ENCODE measurements at places on chromosomes 1 and 21.

GRCh38 chr21:45599146-45599581 lies 44.4 kb upstream of the PCBP3 start:
- DNase-seq = no peak

- no peak for DNase-seq
These were observed 269.5 kb downstream of the HHAT start for GRCh38 chr1:210598135-210598652.

DNA sequence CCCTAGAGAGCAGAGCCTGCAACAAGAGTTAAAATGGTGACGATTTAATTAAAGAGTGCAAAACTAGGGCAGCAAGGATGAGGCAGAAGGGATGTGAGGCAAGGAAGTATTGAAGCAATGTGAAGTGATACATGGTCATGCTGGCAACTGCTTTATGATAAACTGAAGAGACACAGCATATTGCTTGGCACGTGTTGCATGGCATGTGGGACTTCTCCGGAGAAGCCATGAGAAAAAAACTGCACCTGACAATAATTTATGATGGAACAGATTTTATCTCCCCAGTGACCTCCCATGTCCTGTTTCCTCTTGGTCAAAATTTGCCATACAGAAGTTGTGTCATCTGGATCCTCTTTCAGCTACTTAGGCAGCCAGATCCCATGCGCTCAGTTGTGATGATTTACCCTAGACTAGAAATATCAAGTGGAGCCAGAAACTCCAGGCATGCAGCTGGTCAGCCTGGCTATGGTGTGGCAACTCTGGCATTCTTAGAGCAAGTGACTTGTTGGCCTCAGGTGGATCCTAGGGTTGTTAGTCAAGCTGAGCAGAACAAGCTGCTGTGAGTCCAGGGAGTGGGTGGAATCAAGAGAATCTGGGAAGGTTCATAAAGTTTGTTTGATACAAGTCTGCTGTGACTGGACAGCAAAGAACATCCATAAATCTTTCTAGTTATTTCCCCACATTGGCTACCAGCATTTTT lies 611.4 kb upstream of the USP24 start:
- no peak for DNase-seq

DNA sequence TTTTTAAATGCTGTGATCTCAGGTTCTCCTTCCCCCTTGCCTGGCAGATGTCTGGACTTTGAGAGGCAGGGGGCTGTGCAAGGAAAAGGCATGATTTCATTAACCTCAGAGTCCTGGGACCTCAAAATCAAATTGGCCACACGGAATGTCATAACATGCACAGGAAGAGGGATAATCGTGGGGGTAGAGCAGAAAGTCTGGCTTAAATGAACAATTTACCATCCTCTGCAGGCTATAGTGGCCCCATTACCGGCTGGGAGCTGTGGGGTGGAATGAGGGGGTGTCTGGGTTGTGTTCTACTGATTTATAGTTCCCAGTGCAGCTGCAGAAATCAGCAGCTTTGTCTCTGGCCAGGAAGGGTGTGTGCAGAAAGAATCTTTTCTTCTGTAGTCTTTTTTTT lies 10.8 kb downstream of the OPRD1 start:
- DNase-seq = no peak

DNA sequence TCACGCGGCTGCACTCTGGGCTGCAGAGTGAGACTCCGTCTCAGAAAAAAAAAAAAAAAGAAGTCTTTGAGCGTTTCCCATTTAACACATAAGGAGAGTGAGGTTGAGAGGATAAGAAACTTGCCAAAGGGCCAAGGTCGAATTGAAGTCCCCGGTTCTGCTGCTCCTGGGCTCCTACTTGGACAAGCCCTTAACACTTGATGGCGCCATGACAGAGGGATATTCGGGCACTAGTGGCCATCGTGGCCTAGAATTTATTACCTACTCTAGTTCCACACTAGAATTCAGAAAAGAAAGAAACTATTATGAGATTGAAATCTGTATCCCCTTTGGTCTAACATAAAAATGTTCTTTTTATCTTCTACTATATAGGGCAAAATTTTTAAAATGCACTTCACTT lies 65.7 kb upstream of the NEK2 start:
- no peak for DNase-seq
